ENCODE measurements at places on chromosomes 6 and 20.

DNA sequence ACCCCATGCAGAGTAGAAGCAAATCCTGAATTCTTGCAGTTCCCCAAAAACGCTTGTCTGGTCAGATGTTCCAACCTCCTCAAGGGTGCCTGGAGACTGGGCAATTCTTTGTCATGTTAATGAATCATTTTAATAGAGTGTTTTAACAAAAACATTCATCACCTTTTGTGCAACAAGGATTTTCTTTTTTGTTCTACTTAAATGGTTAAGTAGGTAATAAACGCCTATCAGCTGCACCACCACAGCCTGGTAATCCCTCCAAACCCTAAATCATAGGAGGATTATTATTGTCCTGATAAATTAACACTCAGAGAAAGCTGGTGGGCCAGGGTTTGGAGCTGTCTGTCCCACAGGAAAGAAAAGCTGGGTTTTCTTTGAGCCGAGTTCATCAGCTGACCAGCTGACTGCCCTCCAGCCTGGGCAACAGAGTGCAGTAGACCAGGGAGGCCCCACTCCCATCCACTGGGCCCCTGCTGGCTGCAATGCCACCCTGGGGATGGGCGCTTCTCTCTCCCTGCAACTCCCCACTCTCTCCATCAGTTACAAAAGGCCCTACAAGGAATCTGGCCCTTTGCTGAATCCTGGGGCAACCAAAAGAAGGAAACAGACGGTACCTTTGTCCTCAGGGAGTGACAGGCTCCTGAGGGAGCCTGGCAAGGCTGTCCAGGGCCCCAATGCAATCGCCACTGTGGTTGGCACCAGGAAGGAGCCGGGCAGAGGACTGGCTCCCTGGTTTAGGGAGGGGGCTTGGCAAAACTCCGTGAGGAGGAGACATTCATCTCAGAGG is 23.1 kb upstream of the BMP7 start:
- DNase-seq, result no peak

DNA sequence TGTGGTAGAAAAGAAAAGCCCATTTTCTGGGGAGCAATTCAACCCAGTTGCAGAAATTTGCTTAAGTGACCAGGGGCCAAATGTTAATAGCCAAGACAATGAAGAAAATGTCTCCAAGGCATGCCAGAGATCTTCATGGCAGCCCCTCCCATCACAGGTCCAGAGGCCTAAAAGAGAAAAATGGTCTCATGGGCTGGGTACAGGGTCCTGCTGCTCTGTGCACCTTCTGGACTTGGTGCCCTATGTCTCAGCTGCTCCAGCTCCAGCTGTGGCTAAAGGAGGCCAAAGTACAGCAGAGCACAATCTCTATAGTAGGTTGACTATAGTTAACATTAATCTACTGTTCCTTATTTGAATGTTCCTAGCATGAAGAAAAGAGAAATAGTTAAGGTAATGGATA is 44.7 kb downstream of the FRK start:
- no peak for DNase-seq

- no peak for DNase-seq
These were observed 116.5 kb downstream of the TCP11 start for GRCh38 chr6:35024551-35025054.

GRCh38 chr6:27894839-27895762 is 17.1 kb downstream of the OR2B2 start:
- DNase-seq, result peak; percentile 56

GRCh38 chr6:21708320-21708580 is 114.7 kb downstream of the SOX4 start:
- no peak for DNase-seq

GRCh38 chr20:36084897-36085613 is 69.5 kb upstream of the EPB41L1 start:
- DNase-seq, result no peak

DNA sequence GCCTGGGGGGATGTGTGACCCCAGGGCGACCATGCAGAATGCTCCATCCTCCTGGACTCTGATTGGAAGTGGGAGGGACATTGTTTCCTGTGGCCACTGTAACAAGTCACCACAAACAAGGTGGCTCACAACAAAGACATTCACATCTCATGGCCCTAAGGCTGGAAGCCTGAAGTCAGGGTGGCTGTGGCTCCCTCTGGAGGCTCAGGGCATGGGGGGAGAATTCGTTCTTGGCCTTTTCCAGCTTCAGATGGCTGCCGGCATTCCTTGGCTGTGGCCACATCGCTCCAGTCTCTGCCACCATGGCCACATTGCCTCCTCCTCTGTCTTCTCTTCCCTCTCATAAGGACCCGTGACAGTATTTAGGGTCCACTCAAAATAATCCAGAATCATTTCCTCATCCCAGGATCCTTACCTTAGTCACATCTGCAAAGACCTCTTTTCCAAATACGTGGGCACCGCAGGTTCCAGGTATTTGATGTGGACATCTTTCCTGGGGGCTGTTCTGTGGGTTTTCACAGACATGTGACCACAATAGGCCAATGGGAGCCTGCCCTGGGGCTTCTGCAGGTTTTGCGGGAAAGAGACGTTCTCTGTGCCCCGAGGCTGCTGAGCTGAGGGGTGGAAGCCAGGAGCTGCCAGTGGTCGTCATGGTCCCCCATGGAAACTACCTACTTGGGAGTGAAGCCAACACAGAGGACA is 249.3 kb downstream of the PREX1 start:
- no peak for DNase-seq

DNA sequence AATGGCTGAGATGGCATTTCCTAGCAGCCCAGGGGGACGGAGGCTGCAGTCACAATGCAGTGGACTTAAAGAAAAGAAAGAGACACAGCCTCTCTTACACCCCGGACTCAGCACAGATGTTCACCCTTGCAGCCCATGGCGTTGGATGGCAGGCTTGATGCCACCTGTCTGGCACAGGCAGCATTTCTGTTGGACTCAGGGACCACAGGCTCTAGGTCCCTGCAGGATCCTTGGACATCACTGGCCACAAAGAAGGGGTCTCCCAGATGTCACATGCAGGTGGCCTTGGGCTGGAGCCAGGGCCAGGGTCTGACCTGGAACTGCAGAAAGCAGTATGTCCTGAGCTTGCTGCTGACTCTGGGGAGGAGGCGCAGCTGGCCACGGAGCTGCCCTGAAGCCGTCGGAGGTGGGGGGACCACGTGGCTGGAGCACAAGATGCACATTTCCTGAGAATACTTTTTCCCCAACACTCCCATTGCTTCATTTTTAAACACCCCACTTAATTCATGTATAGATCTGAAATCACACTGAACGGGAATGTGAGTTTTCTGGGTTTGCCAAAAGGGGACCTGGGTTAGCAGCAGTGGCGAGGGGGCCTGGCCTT is 102.3 kb upstream of the SULF2 start:
- DNase-seq, result no peak

GRCh38 chr20:60113771-60114170 is 155.5 kb downstream of the CDH26 start:
- DNase-seq, result no peak

- DNase-seq, result no peak
These were observed 176.7 kb downstream of the REV3L start for GRCh38 chr6:111306104-111306888.

DNA sequence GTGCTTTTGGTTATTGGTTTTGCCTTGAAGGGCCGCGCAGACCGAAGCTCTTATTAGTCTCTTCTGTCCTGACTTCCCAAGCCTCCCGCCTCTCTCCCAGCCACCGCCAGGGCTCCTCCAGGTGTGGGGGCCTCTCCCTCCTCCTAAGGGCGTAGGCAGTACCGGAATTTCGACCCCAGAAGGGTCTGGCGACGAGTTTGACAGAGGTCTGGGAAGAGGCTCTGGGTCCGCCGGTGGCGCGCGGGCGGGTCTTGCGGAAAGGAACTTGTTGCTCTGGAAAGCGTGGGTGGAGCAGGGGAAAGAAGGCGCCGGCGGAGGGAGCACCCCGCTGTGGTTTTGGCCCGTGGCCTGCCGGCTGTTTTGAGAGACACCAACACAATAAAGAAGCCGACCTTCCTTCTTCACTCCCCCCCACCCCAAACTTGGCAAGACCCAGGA is 1.8 kb downstream of the PCSK2 start:
- no peak for DNase-seq

GRCh38 chr20:59125836-59126235 is 37.8 kb upstream of the ZNF831 start:
- no peak for DNase-seq

DNA sequence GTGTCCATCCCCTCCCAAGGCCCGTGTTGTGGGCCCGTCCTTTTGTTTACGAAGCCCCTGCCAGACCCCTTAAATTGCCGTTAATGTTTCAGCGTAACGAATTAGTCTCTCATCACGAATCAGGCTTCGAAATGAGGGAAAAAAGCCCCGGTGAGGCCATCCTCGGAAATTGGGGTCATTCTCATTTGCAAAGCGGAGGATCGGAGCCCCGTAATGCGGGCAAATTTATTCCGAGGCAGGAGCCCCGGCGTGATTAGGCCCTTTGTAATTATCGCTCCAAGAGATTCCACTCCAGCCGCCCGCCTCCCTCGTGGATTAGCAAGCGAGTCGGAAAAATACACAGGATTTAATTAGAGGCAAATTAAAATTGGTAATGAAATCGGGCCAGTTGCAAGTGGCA is 44.9 kb upstream of the MDFI start:
- no peak for DNase-seq

DNA sequence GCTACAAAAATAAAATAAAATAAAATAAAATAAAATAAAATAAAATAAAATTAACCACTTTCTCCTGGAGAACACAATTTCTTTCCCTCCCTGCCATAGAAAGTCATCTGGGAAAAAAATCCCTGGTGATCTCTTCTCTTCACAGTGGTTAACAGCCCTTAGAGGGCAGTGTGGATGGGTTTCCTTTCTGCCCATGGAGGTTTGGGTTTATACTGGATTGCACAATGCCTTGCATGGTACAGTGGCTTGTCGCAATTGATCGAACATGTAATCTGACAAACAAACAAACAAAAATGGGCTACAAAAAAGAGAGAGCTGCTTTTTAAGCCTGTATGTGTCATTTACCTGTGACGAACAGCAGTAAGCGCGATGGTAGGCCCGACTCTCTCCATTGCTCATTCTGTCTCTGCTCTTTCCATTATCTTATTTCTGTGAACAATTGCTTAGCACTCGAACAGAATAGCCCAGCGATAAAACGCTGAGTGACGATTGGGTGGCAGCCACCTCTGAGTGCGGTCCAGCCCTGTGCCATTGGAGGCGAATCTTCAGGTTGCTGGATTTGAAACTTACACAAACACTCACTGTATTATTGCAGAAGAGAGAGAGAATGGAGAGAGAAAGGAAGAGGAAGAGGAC is 166.1 kb downstream of the CD83 start:
- DNase-seq, result no peak

GRCh38 chr20:58568126-58568482 is 52.9 kb upstream of the APCDD1L start:
- no peak for DNase-seq

- DNase-seq, result no peak
These were observed 3.1 kb downstream of the CCM2L start for GRCh38 chr20:32013326-32013725.

GRCh38 chr6:24930431-24930871 is 5.3 kb downstream of the RIPOR2 start:
- DNase-seq, result no peak

DNA sequence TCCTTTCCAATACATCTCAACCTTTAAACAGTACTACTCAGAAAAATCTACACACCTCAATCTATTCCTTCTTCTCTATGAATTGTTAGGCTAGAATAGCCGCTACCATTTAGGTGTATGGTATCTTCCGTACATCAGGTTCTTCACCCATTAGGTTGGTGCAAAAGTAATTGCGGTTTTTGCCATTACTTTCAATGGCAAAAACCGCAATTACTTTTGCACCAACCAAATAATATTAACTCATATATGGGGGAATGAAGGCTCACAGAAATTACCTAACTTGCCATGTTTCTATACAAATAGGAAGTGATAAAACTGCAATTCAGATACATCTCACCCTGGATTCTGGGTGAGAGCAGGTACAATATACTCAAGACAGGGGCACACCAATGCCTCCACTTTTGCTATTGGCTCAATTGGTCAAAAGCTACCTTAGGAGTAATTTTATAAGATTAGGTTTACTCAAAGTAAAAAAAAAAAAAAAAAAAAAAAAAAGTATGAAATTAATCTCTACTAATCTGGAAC is 37.7 kb upstream of the ARHGAP18 start:
- no peak for DNase-seq

DNA sequence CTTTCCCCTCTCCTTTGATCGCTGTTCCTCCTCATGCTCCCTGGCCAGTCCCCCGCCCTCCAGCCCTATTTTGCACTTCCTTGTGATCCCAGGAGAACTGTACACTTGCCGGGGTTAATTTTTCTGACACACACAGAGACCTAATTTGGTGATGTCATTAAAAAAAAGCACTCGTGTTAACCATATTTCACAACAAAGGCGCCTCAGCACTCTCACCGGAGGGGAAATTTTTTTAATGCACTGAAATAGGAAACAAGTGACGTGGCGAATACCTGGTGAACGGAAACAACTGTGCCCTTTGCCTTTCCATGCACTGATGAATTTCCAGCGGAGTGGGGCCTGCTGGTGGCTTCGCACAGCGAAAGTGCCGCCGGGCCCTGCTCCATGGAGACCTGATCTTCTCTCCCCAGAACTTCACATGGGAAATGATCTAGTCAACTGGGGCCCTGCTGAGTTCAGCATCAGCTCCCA is 53.9 kb upstream of the TAGAP start:
- DNase-seq, result peak; percentile 50

GRCh38 chr6:56026455-56027180 is 151.2 kb upstream of the BMP5 start:
- no peak for DNase-seq

DNA sequence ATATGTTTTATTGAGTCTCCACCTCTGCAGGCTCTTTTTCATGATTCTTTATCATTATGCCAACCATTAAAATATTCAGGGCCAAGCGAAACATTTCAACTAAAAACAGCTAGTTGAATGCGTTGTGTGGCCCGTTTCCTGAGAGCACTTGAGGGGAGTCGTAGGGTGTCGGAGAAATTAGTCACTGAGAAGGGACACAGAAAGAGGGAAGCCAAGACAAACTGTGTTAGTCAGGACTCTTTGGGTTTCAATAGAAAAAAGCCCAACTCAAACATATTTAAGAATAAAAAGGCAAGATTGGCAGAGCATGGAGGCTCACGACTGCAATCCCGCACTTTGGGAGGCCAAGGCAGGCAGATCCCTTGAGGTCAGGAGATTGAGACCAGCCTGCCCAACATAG is 58.9 kb downstream of the MAFB start:
- DNase-seq, result no peak

- DNase-seq, result no peak
These were observed 54.9 kb downstream of the CDH22 start for GRCh38 chr20:46253391-46253790.

DNA sequence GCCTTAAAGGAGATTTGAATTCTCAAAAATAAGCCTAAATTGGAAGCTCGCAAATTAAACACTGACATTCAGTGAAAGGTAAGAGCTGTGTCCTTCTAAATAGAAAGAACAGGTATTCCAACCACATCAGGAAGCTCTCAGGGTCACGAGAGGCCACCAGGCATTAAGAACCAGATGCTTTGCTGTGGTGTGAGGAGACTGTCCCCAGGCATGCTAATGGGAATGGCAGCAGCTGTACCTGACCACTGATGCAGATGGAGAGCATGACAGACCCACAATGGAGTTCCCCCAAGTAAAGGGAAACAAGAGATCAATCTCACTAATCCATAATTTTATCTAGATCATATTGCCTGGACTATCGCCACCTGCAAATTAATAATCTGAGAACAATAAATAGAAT is 658.9 kb upstream of the NOX3 start:
- no peak for DNase-seq

Measured in activated CD4-positive, CD25-positive, alpha-beta regulatory T cell treated with anti-CD3 and anti-CD28 coated beads, Interleukin-2, amount 50 U/mL, for 16 hours (primary cell).